Stimulated activated CD8-positive, alpha-beta memory T cell treated with anti-CD3 and anti-CD28 coated beads, Interleukin-12 subunit alpha, Interleukin-12 subunit beta, amount 100 ng/mL, for 4 hours (primary cell): ENCODE measurements at places on chromosomes 7 and 10.

DNA sequence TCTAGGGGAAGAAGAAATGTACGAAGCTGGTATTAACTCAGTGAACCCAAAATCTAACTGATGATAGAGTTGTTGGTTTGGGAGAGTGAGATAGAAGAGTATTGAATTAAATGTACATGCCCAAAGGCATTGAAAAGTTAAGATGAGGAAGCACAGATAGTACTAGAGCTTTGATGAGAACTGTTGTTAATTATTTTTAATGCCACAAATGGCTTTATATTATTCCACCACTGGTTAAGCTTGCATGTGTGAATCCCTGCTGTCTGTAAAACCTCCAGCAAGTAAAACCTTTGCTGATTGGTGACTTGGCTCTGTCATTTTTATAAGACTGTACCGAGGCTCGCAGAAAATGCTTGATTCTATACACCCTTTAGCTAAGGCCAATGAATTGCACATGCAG is 382.7 kb upstream of the LRGUK start:
- no peak for DNase-seq

DNA sequence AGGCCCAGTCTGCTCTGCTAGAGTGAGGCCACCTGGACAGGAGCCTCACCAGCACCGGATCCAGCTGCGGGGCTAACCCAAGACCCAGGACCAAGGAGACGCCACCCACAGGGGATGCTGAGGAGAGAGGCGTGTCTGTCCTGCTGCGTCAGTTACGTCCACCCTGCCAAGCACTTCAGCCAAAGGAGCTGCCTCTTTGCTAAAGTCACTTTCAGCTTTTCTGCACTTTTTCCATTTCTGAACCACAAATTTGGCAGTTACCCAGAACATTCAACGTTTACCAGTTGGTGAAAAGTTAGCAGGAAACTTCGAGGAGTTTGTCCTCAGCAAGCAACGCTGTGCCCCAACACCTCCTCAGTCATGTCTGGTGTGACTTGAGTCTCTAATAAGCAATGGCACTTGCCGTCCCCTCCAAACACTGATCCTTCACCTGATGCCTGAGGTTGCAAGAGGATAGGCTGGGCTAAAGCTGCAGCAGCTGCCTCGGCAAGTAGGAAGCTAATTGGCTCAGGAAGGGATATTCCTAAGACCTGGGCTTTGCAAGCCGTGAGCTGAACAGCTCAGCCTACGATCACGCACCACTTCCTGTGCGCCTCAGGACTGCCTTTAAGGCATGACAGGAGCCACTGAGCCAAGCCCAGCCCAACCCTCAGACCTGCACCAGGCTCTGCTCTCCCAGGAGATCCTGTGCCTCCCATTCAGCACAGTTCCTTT is 40.1 kb downstream of the KCNH2 start:
- DNase-seq: no peak

DNA sequence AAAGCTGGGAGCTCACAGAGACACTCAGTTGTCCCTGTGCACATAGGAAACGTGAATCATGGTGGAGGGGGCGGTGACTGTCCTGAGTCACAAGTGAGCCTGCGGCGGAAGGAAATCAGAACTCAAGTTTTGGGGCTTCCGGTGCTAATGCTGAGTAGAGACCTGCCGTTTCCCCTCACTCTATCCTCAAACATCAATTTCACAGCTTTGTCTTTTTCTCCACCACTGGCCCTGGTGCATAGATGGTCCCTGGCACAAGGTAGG is 21.9 kb downstream of the ADCYAP1R1 start:
- DNase-seq: no peak

GRCh38 chr10:90856964-90857634 is 740 bp downstream of the HTR7 start:
- DNase-seq: peak; percentile 1

DNA sequence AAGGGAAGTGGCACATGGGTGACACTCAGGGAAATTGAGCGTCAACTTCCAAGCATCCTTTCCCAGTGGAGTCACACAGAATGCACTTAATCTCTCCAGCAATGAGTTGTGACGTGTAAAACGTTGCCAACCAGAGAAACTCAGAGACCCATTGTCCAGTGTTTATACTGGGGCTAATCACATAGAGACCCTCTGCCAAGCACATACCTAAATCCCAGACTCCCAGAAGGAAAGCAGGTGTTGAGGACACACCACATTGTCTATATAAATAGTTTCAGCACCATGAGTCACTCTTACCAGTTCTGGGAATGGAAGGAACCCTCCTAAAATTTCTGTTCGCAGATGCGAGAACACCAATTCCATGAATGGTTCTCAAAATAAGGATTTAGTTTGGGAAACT is 76.4 kb upstream of the BET1 start:
- no peak for DNase-seq

- no peak for DNase-seq
Measured at GRCh38 chr7:1748839-1749173, 78.7 kb downstream of the ELFN1 start.

GRCh38 chr7:156223935-156224832 is 411.9 kb upstream of the SHH start:
- DNase-seq: no peak
